ENCODE measurements at places on chromosomes 7 and 10. TPM values are rescaled to one million over a fixed set of nuclear protein-coding genes. Genes with fewer than 3 reads are reported as not detected.

The STRIP2 gene
- total RNA-seq: 58.3 TPM

The REPIN1 gene
- 262 TPM for total RNA-seq

The SPDYE1 gene
- total RNA-seq: not detected

The RAPGEF5 gene
- 0.24 TPM for total RNA-seq

The ZEB1 gene
- total RNA-seq: 147 TPM

The PIK3CG gene
- total RNA-seq: not detected

The PILRA gene
- total RNA-seq: 0.51 TPM

The SLC25A13 gene
- total RNA-seq: 25.0 TPM

The CCDC146 gene
- total RNA-seq: 3.4 TPM

The TMEM270 gene
- not detected for total RNA-seq

The MIOS gene
- total RNA-seq: 88.2 TPM

The CFAP46 gene
- not detected for total RNA-seq

The FXYD4 gene
- 6.1 TPM for total RNA-seq

The GAD2 gene
- total RNA-seq: not detected

The NAT16 gene
- not detected for total RNA-seq

The VSTM2A gene
- total RNA-seq: not detected

The GSTO2 gene
- total RNA-seq: not detected

The KDM7A gene
- total RNA-seq: 19.5 TPM

The TRIM74 gene
- total RNA-seq: not detected

The CDC14C gene
- not detected for total RNA-seq

The CACNA2D1 gene
- 261 TPM for total RNA-seq

The SP8 gene
- not detected for total RNA-seq

The OPALIN gene
- not detected for total RNA-seq

The OR9A2 gene
- not detected for total RNA-seq

The MALRD1 gene
- total RNA-seq: not detected

The CH25H gene
- total RNA-seq: 0.36 TPM

The RGR gene
- 2.3 TPM for total RNA-seq

The SSC4D gene
- 0.88 TPM for total RNA-seq

The LIMK1 gene
- total RNA-seq: 49.9 TPM

The HPS6 gene
- 34.2 TPM for total RNA-seq

The CCDC7 gene
- total RNA-seq: 9.4 TPM

The HABP2 gene
- total RNA-seq: not detected

The OLAH gene
- total RNA-seq: not detected

The POM121C gene
- 10.3 TPM for total RNA-seq

The KIAA1217 gene
- 13.2 TPM for total RNA-seq

The FBXO24 gene
- 0.21 TPM for total RNA-seq

The FAM25C gene
- not detected for total RNA-seq

The FRMPD2 gene
- not detected for total RNA-seq

The PDZD7 gene
- total RNA-seq: 0.16 TPM

The NPSR1 gene
- not detected for total RNA-seq

The AKR1C2 gene
- 33.3 TPM for total RNA-seq

The ADARB2 gene
- total RNA-seq: 0.19 TPM

The HYAL4 gene
- total RNA-seq: 0.21 TPM

The MAGI2 gene
- 5.7 TPM for total RNA-seq

The LAMB4 gene
- total RNA-seq: not detected
